ENCODE measurements at places on chromosomes 6 and 20.
A peak's percentile ranks its signal among the peaks of the same experiment; 100 is the strongest.

DNA sequence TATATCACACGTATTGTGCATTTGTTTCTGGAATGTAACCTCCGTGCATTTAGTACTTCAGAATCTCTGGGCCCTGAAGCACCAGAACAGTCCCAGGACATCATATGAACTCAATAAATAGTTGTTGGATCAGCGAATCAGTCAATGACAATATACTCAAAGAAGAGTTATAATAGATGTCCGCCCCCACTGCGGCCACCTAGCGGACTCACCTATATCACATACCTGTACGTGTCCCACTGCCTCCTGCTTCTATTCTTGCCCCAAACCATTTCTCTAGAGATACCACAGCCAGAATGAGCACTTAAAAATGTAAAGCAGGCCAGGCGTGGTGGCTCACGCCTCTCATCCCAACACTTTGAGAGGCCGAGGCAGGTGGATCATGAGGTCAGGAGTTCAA, 73.9 kb downstream of the DCDC2 start:
- no peak for DNase-seq

DNA sequence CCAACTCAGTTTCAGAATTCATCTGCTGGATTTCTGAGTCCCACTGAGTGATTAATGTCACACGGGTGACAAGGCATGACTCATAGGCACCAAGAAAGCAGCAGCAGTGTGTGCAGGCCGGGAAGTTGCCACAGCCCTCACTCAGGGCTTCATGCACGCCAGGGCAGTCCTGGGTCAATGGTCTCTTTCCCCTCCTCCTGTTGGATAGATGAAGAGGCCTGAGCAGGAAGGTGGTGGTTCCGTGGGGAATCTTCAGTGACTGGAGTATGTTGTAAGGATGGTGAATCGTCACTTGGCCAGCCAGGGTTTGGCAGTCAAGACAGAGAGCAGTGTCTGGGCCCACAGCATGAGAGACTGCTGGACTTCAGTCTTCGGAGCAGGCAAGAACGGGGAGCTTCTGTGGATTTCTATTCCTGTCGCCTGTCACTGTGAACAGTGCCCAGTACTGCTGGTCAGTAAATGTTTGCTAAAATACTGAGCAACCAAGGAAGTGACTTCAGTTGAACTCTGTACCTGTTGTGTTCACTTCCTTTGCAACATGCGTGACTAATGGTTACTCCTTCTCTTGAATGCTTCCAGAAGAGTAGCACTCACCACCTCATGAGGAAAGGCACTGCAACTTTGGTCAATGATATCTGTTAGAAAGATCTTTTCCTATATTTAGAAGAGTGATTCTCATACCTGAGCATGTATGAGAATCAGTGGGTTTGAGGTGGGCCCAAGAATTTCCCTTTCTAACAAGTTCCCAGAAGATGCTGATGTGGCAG, 62.0 kb upstream of the CD93 start:
- DNase-seq = no peak

- DNase-seq = no peak
Observed at GRCh38 chr6:85463621-85464259, 13.9 kb downstream of the NT5E start.

- peak; percentile 67 for DNase-seq
Observed at GRCh38 chr20:21099751-21100577, 6.2 kb downstream of the LINC00237 start.

DNA sequence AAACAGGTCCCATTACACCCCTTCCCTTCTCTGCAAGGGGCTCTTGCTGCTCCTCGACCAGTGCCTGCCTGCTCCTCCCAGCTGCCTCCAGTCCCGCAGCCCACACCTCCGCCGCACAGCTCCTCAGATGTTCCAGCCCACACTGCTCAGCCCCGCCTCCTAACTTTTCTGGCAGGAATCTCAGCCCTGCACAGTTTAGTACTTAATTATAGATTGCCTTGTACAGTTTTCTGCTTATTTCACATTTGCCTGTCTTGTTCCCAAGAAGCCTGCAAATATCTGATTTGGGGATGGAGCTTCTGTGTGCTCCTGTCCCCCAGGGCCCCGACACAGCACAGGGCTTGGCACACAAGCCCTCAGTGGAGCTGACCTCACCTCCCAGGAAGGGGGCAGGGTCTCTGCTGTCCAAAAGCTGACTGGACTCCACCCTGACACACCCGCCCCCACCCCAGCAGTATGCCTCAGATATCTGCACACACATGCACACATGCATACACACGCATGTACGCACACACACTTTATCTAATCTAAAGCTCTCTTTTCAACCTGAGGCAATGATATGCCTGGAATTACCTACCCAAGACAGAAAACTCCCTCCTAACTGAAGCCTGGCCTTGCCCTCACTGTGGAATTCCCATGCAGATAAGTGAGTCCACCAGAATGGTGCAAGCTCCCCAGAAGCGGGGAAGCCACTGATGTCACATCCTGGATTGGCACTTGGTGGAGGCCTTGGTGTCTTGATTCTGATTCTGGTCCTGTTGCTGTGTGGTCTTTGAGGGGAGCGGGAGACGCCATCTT, 1.2 kb upstream of the PNPLA1 start:
- DNase-seq = no peak

- DNase-seq = peak; percentile 50
Observed at GRCh38 chr6:170289180-170289931, 1.5 kb downstream of the DLL1 start.

GRCh38 chr20:13458860-13459451, 179.8 kb downstream of the TASP1 start:
- DNase-seq = peak; percentile 22

GRCh38 chr6:15044146-15044882, 201.6 kb upstream of the JARID2 start:
- DNase-seq = no peak

GRCh38 chr20:23223908-23224580, 126.5 kb upstream of the NXT1 start:
- DNase-seq = no peak

DNA sequence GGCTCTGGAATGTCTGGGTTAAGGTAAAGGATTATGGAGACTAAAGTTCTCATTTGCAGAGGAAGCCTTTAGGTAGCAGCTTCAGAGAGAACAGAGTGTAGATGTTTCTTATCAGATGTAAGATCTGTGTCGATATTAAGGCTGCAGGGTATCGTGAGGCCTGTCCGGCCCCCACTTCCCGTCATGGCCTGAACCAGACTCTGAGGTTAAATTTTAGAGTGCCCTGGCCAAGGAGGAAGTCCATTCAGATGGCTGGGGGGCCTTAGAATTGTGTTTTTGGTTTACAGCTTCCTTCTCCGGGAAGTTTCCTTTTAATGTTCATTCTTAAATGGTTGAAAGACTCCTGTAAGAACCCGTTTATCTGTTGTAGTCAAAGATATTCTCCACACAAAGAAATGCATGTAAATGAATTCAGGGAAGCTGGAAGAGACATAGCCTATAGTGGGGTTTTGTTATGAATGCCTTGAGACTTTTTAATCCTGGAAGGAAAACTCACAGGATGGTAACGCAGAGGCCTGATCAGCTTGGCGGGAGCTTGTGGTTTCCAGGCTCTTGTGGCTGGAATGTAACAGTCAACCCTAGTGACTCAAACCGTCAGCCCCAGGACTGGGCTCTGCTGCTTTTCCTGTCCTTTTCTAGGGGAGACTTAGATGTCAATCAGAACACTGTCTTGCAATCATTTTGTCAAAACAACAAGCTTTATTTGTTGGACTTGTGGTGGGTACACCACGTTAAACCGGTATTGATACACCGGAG, 34.7 kb downstream of the KIF25 start:
- no peak for DNase-seq

- DNase-seq = no peak
Observed at GRCh38 chr20:53595018-53595378, 1.4 kb upstream of the ZNF217 start.

GRCh38 chr20:35039146-35039545, 53.5 kb downstream of the TRPC4AP start:
- DNase-seq = no peak

GRCh38 chr20:61346996-61347395, 94.9 kb downstream of the CDH4 start:
- no peak for DNase-seq

DNA sequence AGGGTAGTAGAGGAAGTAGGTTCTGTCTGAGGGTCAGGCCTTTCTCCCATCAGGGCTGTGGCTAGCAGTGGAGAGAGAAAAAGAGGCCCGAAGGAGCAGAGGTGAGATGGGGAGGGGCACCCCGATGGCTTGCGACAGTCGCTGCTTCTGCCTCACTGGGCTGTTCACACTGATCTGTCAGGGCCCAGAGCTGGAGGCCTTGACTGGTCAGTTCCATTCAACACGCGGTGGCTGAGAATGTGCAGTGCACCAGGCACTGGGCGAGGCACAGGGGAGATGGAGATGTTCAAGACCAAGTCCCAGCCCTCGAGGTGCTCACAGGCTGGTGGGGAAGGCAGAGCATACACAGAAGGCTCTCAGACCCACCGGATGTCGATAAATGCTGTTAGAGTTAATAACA, 21.4 kb downstream of the SLC12A5 start:
- DNase-seq = no peak

- DNase-seq = peak; percentile 31
Observed at GRCh38 chr20:57212534-57213276, 53.7 kb downstream of the BMP7 start.

DNA sequence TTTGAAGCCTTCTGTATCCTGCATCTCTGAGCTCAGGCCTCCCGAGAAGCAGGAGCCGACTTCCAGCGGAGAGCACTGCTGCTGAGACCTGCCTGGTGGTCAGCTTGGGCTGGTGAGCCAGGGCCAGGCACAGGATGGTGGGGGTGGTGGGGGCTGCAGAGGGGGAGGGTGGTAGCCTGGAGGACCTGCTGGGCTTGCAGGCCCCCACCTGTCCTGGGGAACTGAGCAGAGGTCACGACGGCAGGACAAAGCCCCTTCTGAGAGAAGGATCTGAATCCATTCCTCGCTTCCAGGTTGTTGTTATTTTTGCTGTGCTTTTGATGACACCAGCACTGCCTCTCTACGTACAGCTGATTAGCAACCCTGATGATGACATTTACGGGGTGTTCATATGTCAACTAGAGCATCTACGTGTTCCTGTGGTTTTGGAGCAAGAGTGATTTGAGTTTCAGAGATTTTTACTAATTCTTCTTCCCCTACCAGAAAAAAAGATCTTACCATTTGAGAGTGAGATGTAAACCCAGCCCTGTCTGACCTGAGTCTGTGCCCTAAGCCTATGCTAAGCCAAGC, 35.7 kb upstream of the CD93 start:
- DNase-seq = no peak

DNA sequence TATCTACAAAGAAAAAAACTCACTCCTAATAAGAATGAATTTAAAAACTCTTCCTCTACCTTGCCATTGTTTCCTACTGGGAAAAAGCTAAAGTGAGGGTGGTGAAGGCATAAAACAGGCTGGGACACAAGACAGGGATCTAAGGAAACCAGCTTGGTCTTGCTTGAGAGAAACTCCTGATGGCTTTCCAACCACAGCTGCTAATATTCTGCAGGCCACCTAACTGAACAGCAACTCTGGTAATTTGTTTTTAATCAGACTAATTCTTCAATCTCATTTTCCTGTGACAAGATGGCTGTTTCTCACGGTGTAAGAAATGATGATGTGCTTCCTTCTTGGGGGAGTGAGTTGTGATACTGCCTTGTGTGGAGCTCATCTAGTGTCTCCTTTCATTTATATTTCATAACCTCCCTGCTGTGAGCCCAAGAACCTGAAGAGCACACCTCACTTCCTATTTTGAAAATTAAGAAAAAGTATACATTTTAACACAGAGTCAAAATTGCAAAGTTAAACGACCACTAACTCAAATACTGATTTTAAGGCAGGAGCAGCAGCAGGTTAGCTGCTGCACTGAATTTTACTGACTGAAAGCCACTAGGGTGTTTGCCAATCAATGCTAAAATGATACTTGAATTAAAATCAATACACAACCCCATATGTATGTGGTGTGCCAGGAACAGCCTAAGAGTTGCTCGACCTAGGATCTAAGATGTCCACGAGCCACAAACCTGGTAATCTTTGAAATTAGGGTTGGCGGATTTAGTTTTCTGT, 58.0 kb downstream of the BACH2 start:
- no peak for DNase-seq

- DNase-seq = no peak
Observed at GRCh38 chr20:57570920-57571319, 10.0 kb downstream of the PCK1 start.

DNA sequence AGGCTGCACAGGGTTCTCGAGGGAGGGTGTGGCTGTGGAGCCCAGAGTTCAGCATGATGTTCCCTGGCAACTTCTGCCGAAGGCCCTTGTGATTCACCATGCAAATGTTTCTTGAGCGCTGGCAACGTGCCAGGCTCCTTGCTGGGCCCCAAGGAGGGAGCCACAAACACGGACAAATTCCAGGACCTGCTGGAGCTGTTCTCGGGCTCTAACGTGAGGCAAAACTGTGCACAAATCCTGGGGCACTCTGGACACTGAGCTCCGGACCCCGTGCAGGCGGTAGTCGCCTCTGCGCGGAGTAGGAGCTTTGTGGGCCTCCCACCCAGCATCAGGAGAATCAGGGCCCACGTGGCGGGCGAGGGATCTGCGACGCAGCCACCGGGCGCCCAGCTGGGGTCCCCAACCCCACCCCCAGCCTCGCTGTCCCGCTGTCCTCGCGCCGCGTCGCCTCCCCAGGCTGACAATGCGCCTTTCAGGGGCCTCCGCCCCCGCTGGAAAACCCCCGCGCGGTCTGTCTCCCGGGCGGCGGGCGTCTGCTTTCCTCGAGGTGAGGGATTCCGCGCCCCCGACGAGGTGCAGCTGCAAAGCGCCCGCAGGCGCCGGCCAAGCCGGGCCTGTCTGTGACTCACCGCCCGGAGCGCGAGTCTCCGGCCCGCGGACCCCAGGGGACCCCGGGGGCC, 31.7 kb upstream of the SCUBE3 start:
- DNase-seq = no peak

DNA sequence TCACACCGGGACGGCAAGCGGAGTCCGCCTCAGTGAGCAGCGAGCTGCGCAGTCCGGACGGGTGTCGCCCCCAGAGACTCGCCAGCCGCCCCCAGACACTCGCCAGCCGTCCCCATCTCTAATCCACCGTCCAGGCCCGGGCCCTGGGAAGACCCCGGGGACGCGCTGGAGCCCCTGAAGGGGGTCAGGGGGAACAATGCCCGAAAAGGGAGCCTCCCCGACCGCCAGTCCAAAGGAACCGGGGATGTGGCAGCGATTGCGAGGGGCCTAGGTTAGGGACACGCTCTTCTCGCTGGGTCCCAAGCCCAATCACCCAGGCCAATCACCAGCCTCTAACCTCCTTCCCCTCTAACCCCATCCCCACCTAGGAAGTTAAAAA, 33.1 kb downstream of the TFAP2A start:
- DNase-seq = no peak

DNA sequence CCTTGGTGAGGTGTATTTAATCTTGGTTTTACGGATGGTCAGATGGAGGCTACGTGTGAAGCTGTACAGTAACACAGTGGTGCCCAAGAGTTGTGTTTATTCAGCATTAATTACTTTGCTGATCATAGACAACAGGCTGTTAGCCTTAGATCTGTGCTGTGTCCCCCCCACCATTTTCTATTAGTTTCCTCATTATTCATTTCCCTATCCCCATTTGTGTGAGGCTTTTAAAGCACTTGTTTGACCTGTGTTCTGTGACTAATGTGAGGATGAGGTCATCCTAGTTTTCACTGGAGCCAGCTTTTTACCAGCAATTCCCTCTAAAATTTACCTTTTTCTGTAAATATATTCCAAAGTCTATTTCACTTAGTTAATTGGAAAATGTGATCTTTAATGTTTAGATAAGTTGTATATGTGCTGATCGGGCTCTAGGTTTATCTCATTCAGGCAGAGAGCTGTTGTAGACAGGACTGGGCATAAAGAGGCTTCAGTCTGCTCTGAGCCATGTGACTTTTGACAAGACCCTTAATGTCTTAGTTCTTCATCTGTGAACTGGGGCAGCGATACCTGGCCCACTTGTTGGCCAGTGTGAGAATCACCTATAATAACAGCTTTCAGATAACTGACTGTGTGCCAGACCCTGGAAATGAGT, 8.4 kb downstream of the MAPRE1 start:
- no peak for DNase-seq
